ENCODE measurements at places on chromosomes 3 and 15.

GRCh38 chr15:65286704-65287519, at the start of gene PARP16:
Gene PARP16 (minus strand): TSS chr15:65286883. CDS start chr15:65286426, 457 bp downstream.
- DNase-seq = peak; percentile 82

- DNase-seq = no peak
Observed at GRCh38 chr15:59562448-59563186, 49.0 kb upstream of the GCNT3 start.

DNA sequence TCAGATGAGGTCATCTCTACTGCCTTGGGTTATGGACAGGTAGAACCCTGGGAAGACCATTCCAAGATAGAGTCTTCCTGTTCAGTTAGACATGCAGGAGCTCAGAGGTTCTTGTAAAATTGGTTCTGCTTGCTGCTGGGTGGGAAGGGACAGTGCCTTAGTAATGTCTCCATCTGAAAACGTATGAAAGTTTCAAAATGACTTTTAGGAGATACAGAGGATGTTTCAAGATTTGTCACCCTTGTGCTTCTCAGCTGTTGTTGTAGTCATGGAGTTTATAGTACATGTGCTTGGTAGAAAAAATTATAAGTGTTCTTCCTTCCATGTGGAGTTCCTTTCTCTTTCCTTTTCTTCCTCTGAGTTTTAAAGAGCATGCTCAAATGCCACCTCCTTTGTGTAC, 885.2 kb upstream of the CFAP20DC start:
- DNase-seq = no peak

- DNase-seq = no peak
Observed at GRCh38 chr3:30657914-30658313, 51.5 kb downstream of the TGFBR2 start.

- no peak for DNase-seq
Observed at GRCh38 chr3:29215948-29216347, 64.9 kb upstream of the RBMS3 start.

DNA sequence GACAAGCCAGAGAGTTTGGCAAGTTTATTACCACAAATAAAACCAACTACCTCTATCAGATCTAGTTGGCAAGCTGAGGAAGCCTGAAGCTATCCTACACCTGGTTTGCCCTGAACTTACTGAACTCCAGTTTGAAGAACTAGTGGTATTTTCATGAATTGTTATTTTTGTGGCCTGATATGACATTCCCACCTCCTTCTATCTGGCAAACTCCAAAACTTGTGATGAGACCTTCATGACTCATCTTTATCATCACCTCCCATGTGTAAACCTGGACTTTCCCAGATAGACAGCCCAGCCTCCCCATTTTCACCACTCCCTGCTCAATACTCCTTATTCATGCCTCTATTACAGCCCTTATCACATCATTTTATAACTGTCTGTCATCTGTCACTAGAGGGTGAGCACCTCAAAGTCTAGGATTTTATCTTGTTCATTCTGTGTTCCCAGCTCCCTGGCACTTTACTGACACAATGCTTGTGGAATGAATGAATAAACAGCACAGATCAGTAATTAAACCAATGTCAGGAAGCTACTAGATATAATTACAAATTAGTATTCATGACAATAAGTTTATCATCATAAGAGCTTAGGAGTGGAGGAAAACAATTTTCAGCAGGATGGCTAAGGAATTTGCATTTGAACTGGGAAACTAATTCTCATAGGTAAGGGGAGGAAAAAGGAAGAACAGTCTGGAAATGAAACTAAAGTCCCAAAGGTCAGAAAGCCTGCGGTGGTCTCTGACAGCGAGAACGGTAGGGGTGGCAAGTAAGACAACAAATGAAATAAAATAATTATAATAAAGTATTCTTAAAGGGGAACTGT, 13.2 kb upstream of the TRANK1 start:
- DNase-seq = peak; percentile 92

DNA sequence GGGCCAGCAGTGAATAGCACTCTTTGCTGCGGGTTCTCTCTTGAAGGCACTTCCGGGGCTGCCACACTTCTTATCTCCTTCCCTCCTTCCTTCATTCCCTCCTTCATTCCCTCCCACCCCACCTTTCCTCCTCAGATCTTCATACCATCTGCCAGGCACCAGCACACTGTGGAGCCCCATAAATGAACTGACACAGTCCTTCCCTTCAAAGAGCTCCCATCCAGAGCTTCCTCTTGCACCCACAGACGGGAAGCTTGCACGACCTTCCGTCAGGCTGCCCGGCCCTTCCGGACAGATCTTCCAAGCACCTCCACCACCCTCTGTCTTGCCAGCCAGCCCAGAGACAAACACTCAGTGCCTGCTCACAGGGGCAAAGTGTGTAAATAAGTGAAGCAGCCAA, 65.4 kb upstream of the HERC1 start:
- no peak for DNase-seq

- no peak for DNase-seq
Observed at GRCh38 chr3:55489798-55490132, 2.7 kb upstream of the WNT5A start.

DNA sequence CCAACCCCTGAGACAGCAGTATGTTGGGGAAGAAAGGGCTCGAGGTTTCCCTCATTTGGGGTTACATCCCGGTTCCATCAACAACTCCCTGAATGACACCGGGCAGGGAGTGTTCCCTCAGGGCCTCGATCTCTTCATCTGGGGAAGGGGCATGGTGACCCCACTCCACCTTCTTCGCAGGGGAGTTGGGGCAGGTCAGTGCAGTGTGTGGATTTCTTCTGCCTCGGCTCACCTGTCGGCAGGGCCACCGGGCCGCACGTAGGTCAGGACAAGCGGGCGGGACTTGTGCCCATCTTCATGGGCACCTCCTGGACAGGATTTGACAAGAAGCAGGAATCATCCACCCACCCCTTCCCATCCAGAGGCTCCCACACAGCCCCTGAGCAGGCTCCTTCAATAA, 17.4 kb downstream of the GRIP2 start:
- DNase-seq = no peak

- no peak for DNase-seq
Observed at GRCh38 chr15:25246641-25247406, 192.0 kb downstream of the UBE3A start.

GRCh38 chr15:81255315-81255957, 58.8 kb downstream of the IL16 start:
- DNase-seq = no peak

DNA sequence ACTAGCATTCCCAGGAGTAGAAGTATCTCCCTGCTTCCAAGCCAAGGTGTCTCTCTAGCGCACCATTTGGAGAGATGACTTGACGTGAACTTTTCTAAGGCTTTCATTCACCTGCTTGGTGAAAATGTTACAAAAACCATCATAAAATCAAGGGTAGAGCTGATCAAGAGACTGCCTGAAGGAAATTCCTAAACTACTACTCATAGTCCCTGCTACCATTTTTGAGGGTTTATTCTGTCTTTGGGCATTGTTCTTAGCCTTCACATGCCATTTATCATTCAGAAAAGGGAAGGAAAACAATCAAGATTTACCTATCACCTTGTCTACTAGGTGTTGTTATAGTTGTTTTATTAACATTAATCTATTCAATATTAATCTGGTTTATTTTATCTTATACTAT, 525.8 kb downstream of the NTRK3 start:
- DNase-seq = no peak

DNA sequence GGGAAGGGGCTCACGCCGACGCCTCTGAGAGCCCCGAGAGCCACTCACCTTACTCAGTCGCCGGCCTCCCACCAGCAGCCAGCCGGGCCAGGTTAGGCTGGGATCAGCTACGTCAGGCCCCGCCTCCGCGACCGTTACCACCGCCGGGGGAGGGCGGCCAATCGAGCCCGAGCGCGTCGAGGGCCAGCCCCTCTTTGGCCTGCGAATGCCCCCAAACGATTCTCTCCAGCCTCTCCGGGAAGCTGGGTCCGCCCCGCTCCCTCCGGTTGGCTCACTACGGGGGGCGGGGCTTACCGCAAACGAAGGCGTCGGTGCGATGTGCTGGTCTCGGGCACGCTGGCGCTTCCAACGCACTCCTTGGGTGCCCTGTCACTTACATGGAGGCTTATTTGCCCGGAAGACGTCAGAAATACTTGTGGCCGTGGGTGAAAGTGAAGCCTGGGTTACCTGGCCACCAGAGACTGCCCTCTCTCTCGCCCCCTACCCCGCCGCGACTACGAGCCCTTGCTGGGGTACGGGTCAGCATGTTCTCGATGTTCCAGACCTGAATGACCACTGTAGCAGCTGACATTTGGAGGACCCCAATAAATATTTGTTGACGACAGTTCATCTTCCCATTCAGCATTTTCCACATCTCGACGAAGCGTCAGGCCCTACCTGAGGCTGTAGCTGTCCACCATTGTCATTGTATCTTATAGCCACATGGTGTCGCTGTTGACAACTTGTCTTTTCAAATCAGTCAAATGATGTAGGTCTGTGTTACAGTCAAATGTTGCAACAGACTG, at the start of gene CEP70:
TSS of gene CEP70 (minus strand) at position 111 of the 785 bp plus-strand sequence. CDS start 21,333 bp downstream, outside the sequence.
- DNase-seq = peak; percentile 85

- DNase-seq = no peak
Observed at GRCh38 chr3:64588380-64588779, 99.4 kb downstream of the ADAMTS9 start.

DNA sequence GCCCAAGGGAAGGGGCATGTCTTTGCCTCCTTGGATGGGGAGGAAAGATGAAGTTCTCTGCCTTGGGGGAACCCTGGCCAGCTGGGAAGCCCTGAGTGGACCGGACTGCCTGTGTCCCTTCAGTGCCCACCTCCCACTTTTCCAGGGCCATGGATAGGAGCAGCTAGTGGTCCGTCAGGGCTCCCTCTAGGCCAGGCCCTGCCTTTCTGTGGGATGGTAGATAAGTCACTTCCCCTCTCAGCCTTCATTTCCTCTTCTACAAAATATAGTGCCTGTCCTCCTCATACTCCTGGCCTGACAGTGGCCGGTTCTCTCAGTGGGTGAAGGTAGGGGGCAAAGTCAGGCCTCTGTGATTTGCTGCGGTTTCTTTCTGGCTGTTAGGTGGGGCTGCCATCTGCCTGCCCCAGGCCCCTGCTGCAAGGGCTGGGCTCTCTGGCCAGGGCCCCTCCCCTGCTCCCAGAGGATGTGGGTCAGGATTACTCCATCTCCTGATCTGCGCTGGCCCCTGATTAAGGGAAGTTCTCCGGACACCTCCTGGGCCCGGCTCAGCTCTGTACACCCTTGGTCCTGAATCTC, 1.4 kb downstream of the PLEKHO2 start:
- DNase-seq = no peak

DNA sequence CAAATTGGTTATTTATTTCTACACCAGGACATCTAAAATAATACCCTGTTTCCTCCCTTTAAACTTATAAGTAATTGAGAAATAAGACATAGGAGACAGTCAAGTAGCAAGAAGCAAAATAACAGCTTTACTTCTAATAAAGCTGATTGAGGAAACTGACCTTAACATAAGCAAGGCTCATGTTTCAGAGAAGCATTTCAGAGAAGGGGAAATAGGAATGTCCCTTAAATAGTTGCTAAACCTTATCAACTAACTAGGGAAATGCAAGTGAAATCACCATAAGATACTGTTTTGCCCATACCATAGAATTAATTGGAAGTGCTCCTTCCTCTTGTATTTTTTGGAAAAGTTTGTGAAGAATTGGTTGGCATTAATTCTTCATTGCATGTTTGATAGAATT, 84.9 kb downstream of the B3GALNT1 start:
- DNase-seq = no peak

DNA sequence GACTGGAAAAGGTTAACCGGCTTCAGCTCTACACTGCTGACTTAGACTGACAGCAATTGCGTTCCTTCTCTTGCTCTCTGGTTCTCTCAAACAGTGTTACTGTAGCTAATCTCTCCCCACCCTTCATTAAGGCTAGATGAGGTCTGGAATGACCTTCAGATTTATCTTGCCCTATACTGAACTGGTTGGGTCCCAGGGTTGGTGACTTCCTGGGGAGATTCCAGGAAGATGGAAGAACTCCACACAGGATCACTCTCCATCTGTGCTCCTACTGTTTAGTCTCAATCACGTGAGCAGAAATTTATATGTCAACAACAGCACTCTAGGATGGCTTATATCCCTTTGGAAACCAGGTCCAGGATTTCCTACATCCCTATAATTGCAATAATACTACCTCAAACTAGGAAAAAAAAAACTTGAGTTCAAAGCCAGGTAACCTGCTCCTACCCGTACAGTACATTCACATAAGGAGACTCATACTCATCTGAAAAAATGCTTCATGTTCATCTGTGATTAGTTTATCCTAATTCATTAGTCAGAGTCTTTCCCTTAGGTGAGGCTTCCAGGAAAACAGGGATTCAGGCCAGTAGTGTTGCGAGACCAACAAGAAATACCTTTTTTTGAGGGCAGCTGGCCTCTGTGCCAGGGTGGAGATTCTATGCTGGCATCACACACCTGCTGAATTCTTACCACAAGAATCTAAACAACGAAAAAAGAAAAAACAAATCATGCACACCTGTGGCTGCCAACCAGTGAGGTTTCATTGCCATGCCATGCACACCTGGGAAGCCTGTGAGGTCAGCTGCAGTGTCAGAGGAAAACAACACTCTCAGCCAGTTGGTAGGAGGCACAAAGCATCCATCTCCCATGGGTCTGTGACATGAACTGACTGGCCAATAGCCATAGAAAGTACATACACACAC, 297.3 kb downstream of the MECOM start:
- DNase-seq = no peak

DNA sequence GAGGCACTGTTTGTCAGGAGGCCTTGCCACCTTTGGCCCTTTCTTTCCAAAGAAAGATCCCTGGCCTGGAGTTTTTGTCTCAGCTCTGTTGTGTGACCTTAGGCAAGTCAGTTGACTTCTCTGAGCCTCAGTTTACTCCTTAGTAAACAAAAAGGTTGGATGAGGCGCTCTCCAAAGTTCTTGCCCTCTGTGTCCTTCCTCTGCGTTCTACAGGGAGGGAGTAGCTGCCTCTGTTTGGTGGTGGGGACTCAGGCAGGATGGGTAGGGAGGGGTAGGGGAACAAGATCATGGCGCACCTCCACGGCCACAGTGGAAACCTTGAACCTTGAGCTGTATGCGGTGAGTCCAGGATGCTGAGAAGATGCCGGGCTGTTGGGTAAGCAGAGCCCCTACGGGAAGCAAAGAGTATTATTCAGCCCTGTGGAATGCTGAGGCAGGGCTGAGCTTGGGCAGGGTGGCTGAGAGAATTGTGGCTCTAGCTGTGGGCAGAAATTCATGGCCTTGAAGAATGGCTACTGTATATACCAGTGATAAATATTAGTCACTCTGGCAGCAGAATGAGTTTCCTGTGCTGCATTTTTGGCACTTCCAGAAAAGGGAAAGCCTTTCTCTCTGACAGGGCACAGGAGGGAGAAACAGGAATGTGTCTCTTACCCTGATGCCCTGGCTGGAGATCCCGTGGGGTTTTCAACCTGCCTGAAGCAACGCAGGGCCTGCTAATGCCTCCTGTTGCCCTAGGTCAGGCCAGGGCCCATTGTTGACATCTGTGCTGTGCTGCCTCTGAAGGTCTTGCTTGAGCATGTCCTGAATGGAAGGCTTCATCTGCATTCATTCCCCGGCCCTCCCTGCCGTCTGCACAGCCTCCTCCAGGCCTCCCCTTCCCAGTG, 39.9 kb downstream of the SMAD3 start:
- DNase-seq = no peak
